Daoy (cell line): ENCODE measurements at places on chromosomes 6 and 20.

DNA sequence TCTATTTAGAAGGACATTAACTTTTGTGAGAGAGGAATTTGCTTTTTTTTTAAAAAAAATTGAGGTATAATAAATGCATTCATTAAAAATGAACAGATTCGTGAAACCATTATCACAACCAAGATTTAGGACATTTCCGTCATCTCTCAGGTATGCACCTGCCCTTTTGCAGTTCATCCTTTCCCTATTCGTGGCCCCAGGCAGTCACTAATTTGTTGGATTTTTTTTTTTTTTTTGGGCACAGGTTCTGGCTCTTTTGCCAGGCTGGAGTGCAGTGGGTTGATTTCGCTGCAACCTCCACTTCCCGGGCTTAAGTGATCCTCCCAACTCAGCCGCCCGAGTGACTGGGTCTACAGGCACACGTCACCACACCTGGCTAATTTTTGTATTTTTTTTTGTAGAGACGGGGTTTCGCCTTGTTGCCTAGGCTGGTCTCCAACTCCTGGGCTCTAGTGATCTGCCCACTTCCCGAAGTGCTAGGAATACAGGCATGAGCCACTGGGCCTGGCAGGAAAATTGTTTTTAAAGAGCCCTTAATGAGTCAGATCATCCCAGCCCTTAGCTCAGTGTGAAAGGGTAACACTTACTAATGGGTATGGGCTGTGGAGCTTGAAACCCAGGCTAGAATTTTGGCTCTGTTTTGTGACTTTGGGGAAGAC, 9.2 kb downstream of the PHF3 start:
- peak; percentile 84 for DNase-seq

DNA sequence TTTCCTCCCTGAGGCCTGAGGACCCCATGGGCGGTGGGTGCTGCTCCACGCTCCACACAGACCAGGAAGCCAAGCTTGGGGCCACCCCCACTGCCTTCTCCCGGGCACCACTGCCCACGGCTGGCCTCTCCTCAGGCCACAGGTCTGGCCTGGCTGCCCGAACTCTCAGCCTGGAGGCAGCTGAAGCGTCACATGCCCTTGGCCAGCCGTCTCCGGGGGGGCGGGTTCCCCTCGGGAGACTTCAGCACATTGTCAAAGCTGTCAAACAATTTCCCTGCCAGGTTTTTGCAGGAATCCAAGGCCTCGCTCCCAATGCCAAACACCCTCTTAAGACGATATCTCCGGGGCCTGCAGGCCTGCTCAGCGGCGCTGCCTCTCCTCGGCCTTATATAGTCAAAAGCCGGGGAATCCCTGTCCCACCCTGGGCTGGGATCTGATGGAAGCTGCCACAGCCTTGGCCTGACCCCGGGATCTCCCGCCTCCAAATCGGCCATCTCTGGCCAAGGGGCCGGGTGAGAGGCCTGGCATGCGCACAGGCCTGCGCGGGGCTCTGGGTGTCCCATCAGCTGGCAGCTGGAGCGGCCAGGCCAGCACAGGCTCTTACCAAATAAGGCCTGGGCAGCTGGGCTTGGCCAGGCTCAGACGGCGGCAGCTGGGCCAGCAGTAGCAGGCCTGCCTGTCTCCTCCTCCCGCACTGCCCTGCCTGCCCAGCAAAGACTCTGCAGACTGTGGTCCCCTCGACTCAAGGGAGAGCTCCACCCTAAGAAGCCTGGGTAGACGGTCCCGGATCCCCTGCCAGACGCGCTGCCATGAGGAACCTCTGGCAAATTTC, 49.7 kb downstream of the RBM38 start:
- no peak for DNase-seq

GRCh38 chr6:118292558-118292957, 255.5 kb upstream of the PLN start:
- DNase-seq: no peak

GRCh38 chr6:7169296-7169721, 61.5 kb downstream of the RREB1 start:
- no peak for DNase-seq

- DNase-seq: no peak
Observed at GRCh38 chr6:166599205-166599604, 12.7 kb upstream of the RAMACL start.

- DNase-seq: no peak
Observed at GRCh38 chr6:88670369-88670768, 293.0 kb downstream of the RNGTT start.

DNA sequence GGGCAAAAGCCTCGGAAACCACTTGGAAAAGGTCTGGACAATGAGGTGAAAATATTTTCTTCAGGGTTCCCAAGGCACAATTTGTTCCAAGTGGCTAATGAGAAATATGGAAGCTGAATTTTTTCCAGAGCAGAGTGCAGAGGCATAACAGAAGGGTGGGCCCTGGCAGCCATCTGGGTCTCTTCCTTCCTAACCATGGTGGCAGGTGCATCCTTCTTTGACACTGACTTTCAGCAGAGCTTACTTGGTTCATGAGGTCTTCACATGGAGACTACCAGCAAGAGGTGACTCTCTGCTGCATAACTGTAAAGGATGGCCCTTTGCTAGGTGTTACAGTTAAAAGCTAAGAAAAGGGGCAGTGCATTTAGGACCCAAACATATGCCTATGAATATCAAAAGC, 522.9 kb downstream of the KIF16B start:
- no peak for DNase-seq

- DNase-seq: peak; percentile 65
Observed at GRCh38 chr6:158631678-158632537, 12.6 kb downstream of the DYNLT1 start.

DNA sequence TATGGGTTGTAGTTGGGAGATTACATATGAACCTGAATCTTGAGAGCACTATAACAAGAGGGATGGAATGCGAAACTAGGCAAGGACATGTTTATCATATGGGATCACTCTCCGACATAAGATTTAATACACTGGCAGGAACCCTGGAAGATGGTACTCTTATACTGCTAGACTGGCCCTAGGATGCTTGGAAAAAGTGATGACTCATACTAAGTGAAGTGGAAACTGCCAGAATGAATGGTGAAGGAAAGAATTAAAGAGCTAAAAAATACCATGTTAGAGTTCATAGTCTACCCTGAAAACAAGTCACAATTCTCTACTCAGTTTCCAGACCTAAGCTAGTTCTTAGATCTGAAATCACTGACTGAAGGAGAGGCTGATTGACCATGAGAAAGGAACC, 45.5 kb upstream of the THEMIS start:
- DNase-seq: no peak

DNA sequence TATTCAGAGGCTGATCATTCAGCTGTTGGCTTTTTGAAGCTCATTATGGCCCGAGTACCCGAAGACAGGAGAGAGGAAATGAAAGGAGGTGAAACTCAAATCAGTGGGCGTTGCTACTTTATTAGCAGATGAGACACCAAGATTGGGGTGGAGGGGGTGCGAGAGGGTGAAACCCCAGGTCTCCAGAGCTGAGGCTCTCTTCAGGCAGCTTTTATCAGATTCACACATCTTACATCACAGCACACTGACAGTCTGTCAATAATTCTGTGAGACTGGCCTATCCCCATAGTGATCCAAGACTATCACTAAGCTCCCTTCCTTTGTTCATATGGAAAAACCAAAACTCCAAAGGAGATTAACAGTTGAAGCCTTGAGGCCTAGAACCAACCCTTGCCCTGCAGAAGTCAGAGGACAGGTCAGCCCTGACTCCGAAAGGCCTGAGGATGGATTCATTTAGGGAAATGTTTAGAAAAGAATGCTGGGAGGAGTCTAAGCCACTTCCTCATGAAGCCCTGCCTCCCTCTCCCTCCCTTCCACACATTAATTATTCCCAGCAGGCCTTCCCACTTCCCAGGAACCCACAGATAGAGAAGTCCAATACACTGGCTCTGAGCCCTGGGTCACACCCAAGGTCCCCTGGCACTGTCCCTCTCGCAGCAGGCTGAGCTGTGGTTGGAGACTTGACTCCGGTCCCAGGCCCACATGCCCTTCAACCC, 23.2 kb downstream of the TRERF1 start:
- DNase-seq: peak; percentile 38

GRCh38 chr6:45448417-45449389, 71.0 kb upstream of the SUPT3H start:
- no peak for DNase-seq

DNA sequence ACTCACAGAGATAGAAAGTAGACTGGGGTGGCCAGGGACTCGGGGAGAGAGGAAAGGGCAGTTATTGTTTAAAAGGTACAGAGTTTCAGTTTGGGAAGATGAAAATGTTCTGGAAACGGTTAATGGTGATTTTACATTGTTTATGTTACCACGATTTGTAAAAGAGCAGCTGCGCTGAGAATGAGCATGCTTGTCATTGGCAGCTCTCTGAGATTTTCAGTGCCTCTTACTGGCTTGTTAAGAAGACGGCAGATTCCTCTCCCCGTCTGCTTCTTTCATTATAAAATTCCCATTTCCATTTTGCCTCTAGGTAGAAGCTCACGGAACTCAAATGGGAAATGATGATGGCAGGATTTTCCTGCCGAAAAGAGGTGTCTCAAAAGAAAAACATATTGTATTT, 39.7 kb upstream of the PPP1R3G start:
- no peak for DNase-seq

DNA sequence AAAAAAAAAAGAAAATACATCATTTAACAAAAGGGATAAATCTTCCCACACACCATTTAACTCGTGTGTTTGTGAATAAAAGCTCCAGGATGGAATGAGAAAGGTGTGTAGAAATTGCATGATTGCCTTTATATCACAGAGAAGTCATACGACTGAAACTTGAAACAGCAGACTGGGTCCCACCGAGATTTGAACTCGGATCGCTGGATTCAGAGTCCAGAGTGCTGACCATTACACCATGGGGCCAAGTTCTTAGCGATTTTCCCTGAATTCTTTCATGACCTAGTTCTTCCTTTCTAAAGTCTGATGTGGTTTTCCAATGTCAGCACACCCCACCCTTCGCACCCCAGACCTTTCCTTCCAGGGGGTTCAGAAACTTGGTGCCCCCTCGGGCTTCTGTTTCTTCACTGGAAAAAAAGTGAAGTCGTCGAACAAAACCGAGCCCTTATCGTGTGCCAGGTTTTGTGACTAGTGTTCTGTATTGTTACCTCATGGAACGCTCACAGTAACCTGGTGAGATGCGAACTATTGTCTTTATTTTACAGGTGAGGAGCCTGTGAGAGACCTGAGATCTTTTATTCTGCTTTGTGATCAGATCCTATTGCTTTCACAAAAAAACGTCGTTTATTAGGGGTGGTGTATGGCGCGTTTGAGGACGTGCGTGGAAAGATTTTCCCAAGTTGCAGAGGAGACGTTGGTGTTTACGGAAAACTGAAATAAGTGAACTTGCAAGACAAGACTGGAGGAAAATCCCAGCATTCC, 120.8 kb downstream of the OR2B2 start:
- DNase-seq: peak; percentile 87

DNA sequence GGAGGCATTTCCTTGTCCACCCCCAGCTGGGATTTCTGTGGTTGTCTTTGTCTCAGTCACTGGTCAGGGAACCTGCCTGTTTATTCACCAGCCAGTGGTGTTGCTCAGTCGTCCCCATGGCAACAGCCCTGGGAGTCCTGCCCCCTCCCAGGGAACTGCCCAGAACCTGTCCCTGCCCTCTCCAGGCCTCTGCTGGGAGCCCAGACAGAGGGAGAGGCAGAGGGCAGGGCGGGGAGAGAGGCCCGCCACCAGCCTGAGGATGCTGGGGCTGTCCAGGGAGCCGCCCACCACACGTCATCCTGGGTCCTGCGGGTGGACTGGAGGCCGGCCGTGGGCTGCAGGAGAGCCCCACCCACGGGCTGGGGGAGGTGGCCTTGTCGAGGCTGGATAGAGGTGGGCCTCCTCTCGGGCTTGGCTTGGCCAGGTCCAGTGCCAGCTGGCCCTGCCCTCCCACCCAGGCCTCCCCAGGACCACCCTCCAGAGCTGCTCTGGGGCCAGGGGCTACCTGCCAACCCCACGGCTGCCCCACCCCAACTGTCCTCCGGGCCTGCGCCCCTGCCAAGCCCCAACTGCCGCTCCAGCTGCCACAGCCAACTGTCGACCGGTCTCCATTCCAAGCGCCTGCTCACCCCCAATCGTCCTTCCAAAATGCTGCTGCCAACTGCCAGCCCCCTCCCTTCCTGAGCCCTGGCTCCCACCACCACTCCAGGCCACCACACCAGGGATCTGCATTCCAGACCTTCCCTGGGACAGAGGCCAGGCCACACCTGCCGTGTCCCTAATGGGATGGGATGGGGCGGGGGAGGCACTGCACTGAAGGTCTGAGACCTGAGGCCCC, 4.2 kb upstream of the ZBTB46 start:
- peak; percentile 96 for DNase-seq

DNA sequence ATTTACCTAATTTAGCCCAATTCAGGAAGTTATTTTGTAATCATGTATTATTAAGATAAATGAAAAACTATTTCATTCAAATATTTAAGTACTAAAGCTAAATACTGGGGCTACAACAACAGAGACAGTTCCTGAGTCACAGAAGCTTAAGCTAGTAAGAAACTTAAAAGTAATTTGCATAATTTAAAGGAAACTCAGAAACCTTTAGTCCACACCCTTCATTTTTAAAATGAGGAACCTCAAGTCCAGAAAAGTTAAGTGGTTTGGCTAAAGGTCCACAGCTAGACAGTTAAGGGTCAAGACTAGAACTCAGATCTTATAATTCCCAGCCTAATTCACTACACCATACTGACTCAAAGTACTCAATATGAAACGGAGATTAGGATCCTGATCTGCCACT, 7.2 kb downstream of the LMBRD1 start:
- no peak for DNase-seq

GRCh38 chr6:12111363-12111670, 99.2 kb downstream of the HIVEP1 start:
- DNase-seq: no peak

DNA sequence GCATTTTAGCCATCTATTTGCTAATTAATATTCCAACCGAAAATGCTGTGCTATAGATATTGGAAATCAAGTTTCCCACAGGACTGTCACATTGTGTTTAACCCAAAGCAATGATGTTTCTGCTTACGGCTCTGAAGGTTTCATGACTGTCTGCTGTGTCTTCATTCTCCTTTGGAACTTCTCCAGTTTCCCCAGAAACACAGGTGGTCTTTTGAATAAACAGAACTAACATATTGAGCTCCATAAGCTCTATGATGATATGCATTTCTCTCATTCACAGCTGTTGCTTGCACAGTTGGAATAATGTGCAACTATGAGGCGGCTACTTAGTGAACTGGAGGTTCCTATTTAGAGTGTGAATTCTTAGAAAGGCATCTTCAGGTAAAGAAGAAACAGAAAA, 266.0 kb upstream of the ID4 start:
- DNase-seq: no peak

GRCh38 chr6:87742106-87742505, 40.1 kb upstream of the AKIRIN2 start:
- peak; percentile 18 for DNase-seq
